ENCODE measurements at places on chromosomes 7 and 10.

GRCh38 chr7:151168003-151168786, 701 bp upstream of the GBX1 start:
- no peak for DNase-seq

DNA sequence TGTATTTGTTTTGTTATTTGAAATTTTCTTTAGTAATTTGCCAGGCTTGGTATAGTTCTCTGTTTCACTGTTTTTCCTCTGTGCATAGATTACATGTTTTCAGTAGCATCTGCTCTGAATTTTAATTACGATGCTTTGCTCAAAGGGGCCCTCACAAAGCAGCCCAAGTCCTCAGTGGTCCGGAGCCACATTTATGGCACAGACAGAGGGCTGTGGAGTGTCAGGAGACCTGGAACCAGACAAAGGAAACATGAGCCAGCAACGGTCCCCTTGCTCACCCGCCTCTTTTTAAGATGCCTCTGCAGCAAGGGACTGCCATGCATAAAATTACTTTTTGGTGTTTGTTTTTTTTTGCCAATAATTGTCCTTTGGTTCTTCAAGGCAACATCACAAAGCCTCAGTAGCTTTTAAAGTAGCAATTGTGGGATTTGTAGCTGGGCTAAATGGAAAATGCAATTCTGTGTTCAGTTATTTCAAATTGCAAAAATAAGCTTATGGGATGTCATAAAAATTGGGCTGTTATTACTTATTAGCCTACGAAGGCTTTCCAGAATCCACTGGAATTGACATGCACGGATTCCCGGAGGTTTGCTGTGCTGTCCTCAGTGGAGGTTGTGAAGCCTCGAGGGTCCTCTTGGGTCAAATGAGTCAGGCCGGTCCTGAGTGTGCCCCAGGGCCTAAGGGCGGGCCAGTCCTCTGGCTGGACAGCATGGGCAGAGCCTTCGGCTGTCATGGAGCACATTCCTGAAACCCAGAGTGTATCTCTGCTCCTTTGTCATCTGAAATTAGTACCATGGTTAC, 422.8 kb downstream of the GLRX3 start:
- no peak for DNase-seq

GRCh38 chr10:119336599-119336998, 129.2 kb downstream of the GRK5 start:
- no peak for DNase-seq

- DNase-seq = no peak
Observed at GRCh38 chr7:30874656-30875302, 36.9 kb upstream of the AQP1 start.

DNA sequence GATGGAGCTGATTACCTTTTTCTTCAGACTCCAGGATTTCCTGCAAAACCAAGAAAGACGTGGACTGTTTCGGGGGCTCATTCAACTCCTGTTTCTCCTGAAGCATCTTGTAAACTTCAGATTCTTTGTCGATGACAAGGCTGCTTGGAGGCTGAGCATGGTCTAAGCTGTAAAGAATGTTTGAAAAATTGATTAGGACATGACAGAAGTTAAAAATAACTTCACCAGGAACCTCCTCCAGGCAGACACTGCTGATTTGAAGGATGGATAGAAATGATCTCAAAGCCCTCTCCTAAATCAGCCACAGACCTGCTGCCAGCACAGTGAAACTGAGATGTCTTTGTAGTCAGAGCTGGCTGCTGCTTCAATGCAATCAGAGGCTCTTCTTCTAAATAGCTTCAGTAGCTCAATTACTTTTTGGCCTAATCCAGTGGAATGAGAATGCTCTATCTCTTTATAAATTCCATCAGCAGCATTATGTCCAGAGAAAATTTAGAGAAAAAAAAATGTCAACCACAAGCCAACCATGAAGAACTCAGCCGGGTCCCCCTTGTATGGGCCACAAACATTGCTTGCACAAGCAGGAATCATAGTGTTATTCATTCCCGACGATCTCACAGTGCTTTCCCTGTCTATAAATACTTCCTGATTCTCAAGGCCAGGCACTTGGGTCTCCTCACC, 43.5 kb downstream of the PDLIM1 start:
- DNase-seq = peak; percentile 93

GRCh38 chr10:88500656-88501055, 82.5 kb downstream of the RNLS start:
- DNase-seq = peak; percentile 13

DNA sequence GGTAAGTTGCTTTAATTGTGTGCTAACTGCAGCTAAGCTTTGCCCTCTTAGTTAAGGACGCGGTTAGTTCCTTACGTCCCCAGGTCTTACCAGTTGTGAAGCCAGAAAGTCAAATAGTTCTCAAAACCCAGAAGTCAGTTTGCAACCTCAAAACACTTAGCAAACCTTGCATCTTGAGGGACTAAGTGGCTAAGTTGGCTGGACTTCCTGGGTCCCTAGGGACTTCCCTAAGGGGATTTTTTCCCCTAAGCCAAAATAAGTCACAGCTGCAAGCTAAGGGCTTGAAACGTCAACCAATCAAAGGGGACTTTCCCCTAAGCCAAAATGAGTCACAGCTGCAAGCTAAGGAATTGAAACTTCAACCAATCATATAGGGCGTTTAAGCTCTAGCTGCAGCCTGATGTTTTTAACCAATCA, 36.2 kb upstream of the HECW1 start:
- peak; percentile 38 for DNase-seq

DNA sequence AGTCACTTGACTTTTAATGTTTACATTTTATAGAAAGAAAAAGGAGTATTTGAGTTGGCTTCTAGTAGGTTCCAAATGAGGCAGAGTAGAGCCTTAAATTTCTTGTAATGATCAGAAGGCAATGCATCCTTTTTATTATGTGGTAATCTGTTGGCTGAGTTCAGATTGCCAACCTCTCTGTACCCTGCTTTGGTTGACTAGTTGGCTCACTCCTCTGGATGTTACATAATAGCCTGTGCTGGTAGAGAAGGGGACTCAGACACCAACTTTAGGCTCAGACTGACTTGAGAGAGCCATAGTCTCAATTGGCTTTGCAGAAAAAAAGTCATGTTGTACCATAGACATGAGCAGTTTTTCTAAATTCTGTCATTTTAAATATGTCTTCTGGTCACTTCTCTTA, 46.8 kb upstream of the GLCCI1 start:
- no peak for DNase-seq

GRCh38 chr10:24821986-24822385, 98.3 kb upstream of the ARHGAP21 start:
- DNase-seq = no peak

DNA sequence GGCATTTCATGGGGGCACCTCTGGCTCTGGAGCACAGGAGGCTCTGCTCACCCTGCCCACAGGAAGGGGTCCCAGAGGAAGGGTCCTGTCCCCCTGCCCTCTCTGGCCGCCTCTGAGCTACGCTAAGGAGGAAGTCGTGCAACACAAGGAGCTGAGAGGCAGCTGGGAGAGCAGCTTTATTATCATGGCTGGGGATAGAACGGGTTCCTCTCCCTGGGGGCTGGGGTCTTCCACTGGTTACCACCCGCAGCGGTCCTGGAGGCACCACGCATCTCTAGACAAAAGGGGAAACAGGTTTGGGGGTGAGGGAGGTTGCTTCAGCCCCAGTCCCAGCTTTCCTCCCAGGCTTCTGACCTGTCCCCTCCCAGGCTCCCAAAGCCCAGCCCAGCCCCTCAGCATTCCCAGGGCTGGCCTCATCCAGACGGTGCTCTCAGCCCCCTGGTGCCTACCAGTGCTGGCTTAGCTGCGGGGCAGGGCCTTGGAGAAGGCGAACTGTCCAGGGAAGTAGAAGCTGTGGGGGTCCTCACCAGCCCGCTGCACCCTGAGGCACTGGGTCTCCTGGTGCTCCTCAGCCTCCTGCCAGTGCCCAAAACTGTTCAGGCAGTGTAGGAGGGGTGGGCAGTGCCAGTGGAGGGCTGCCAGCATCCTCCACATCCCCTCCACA, 3.1 kb downstream of the RARRES2 start:
- DNase-seq = no peak

DNA sequence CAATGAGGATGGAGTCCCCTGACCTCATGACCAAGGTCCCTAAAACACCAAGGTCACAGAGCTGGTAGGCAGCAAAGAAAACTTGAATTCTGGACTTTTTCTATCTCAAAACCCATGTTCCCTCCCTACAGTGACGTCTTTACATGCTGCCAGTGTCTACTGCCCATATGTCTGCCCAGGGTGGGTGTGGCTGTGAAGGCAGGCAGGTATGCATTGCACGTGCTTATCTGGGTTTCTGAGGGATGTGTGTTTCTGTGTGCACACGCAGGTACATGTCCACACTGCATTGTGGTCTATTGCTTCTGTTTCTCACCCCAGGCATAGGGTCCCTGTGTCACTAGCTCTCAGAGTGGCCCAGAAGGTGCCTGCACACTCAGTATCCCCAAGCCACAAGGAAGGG, 13.5 kb downstream of the ATP6V1F start:
- DNase-seq = no peak

- no peak for DNase-seq
Observed at GRCh38 chr10:123942114-123942861, 50.7 kb upstream of the CPXM2 start.

DNA sequence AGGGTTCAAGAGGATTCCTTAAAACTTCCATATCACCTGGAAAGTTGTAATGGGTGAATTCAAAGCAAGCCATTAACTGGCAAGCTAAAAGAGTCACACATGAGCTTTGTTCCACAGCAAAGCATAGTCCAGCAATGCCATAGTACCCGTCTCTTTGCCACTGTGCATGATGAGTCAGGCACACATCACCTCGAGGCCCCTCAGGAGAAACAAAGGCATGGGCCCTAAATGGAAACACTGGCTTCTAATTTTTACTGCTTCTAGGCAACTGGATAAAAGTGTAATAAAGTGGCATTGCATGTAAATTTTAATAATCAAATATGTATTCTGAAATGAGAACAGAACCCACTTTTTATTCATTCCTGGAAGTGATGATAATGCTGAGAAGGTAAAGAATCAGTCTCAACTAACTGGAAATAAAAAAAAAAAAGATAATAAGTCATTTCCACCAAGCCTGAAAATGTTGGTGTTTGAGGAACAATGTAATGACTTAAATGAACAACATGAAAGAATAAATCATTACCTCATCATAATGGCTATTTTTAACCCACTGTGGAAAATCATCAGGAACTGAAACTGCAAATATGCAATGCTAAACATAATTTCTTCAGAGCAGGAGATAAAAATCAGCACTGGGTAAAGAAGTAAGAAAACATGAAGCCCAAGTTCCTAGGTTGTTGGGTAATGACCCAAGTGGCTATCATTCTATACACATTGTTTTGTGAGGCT, 104.9 kb downstream of the CDK6 start:
- DNase-seq = peak; percentile 38

GRCh38 chr10:49356944-49357343, 38.9 kb downstream of the DRGX start:
- DNase-seq = no peak

DNA sequence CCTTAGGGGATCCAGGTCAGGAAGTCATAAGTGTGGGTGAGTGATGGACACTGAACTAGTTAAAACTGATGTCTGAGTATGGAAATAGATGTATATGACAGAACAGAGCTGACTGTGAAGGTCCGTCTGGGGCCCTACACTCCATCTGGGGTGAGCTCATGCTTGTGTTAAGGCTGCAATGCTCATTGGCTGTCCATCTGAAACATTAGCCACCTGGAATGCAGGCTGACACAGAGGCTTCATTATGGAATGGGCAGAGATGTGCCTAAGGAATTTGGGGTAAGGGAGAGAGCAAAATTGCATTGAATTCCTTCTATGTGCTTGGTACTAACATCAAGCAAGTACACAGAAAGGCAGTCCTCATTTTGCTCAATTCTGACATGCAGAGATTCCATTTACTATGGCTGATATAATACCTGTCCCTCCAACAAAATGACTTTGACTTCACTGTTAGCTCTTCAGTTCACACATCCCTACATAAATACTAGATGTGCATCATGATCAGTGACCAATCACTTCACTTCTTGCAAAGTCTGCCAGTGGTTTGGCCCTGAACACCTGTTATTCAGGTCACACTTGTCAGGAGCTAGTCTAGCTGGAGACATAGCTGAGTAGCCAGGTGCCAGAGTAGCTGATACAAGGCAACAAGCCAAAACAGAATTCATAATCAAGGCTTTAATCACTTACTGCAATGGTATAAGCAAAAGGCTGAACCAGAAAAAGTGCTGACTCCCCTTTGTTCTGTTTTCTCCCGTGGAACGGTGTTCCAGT, 128.9 kb upstream of the VWC2 start:
- DNase-seq = no peak

DNA sequence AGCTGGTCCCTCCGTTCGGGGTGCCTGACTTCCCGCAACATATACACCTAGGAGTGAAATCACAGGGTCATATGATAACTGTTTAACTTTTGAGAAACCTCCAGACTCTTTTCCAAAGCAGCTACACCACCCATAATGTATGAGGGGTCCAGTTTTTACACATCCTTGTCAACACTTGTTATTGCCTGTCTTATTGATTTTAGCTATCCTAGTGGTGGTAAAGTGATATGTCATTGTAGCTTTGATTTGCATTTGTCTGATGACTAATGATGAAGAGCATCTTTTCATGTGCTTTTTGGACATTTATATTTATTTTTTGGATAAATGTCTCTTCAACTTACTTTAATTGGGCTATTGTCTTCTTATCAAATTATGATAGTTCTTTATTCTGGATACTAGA, 29.0 kb downstream of the SND1 start:
- DNase-seq = no peak

DNA sequence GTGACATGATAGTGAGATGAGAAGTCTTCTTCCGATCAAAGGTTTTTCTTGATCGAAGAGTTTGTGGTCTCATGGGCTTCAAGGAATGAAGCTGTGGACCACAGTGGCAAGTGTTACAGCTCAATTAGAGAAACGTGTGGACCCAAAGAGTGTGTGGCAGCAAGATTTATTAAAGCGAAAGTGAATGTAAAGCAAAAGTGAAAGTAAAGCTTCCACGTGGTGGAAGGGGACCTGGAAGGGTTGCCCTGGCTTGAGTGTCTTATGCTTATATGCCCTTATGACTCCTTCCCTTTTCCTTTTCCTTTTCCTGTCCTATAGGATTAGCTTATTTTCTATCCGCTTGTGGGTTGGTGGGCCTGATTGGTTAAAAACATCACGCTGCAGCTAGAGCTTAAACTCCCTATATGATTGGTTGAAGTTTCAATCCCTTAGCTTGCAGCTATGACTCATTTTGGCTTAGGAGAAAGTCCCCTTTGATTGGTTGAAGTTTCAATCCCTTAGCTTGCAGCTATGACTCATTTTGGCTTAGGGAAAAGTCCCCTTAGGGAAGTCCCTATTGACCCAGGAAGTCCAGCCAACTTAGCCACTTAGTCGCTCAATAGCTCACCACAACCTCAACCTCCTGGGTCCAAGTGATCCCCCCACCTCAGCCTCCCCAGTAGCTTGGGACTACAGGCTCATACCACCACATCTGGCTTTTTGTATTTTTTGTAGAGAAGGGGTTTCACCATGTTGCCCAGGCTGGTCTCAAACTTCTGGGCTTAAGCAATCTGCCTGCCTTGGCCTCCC, 34.7 kb downstream of the MRPS24 start:
- DNase-seq = peak; percentile 10

- peak; percentile 54 for DNase-seq
Observed at GRCh38 chr7:139058943-139059342, 23.1 kb upstream of the ZC3HAV1L start.
